ENCODE measurements at places on chromosomes 13 and 19. TPM values are rescaled to one million over a fixed set of nuclear protein-coding genes. Genes with fewer than 3 reads are reported as not detected.

Gene DENND1C
- total RNA-seq, result not detected

Gene PRODH2
- total RNA-seq, result not detected

Gene CAPN12
- 0.11 TPM for total RNA-seq

DNA sequence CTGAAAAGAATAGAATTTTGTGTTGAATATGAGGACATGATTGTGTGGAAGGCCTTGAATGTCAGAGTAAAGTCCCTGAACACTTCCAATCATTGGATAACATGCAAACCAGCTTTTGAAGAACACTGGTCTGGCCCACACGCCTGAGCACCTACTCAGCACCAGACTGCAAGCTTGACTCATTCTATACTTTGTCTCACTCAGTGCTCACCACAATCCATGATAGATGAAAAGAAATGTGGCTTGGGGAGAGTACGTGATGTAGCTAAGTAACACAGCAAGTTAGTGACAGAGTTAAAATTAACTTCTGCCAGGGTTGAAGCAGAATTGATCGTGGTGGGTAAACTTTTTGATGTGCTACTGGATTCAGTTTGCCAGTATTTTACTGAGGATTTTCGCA lies 12.0 kb downstream of the DLEU7 start:
- DNase-seq, result no peak

DNA sequence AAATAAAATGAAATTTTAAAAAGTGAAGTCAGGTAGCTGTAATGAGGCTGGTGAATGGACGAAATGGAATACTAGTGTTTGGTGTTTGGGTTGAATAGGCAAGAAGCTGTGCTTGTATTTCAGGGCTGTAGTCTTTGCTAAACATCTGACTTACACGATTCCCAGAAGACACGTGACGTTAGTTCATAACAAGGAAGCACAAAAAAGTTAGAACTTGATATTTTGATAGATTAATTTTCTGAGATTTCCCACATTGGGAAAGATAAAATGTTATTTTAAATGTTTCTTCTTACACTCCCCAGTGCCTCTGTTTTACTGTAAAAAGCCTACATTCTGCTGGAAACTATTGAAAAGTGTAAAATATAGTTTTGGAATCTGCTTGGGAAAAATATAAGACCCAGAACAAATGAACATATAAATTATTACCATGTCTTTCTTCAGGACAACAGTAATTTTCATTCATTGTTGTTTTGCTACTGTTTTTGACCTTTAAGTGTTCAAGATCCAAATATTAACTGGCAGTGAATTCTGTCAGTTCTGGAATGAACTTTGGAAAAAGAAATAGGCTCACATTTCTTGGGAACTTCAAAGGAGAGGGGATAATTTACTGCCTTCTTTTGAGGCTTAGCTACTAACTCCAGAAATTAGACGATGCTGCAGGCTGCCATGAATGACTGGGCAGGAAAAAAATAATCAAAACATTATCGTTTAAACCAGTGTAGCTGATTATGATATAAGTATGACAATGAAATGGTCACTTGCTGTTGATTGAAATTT lies 241.3 kb downstream of the SLITRK6 start:
- DNase-seq, result no peak

- DNase-seq, result no peak
Measured at GRCh38 chr19:53462861-53463260, 4.7 kb upstream of the ZNF813 start.

DNA sequence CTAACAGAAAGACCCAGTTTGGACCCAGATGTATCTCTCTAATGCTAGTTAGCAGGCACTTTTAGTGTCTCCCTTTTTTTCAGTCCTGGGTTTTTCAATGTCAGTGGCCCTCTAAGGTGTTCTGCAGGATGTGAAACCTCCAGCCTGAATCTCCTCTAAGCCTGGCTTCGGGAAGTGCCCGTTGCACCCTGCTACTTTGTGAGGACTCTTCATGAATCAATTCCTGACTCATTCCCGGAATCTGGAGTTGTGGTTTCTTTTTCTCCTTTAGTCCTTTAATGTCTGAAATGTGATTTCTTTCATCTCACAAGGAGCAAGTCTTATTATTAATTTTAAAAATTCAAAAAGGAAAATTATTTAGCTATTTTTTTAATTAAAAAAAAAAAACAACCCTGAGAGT lies 116.0 kb downstream of the ZNF536 start:
- peak; percentile 27 for DNase-seq

DNA sequence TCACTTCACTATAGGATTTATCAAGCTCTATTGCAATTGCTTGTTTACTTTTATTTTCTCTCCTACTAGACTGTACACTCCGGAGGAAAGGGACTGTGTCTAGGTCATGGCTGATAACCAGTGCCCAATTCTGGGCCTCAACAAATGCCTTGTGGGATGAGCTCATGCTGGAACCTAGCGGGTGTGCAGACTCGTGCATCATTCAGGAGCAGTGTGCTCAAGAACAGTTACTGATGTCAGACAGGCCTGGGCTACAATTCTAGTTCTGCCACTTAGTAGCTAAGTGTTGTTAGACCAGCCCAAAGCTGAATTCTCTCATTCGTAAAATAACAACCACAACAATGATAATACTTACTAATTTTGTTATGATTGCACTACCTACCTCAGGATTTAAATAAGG lies 95.4 kb downstream of the CYSLTR2 start:
- DNase-seq, result peak; percentile 84

GRCh38 chr13:108574856-108575255 lies 54.6 kb upstream of the MYO16 start:
- DNase-seq, result no peak

DNA sequence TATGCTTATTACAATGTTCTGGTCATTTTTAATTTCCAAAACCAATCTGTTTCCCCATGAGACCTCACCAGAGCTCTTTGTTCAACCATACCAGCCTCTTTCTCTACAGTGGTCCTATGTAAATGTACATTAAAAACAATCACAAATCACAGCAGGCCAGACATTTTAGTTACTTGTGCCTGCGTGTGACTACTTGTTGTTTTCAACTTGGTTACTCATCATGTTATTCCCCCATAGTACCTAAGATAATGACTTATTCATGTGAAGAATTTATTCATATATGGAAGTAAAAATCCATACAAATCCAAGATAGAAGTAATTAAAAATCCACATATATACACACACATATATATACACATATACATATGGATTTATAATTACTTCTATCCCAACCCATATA lies 379.6 kb downstream of the SLITRK6 start:
- no peak for DNase-seq

- DNase-seq, result peak; percentile 26
Measured at GRCh38 chr19:1774989-1775772, 21.9 kb downstream of the ONECUT3 start.

GRCh38 chr13:40026741-40027140 lies 371.3 kb downstream of the COG6 start:
- DNase-seq, result no peak

- no peak for DNase-seq
Measured at GRCh38 chr19:23523863-23524262, 128.6 kb upstream of the ZNF91 start.
